ENCODE measurements at places on chromosomes 1 and 21.

DNA sequence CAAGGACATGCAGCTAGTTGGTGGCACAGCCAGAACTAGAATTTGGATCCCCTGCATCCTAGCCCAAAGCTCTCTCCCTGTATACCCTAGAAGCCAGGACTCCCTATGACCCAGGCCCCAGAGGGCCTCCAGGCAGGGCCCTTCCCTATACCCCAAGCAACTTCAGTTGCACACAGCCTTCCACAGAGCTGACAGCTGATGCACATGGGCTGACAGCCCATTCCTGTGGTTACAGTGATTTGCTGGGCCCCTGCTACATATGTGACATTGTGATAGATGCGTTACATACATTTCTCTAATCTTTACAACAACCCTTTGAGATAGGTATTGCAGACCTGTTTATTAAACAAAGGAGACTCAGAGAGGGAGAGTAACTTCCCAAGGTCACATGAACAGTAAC is 5.8 kb downstream of the ATP1A2 start:
- DNase-seq, result no peak

DNA sequence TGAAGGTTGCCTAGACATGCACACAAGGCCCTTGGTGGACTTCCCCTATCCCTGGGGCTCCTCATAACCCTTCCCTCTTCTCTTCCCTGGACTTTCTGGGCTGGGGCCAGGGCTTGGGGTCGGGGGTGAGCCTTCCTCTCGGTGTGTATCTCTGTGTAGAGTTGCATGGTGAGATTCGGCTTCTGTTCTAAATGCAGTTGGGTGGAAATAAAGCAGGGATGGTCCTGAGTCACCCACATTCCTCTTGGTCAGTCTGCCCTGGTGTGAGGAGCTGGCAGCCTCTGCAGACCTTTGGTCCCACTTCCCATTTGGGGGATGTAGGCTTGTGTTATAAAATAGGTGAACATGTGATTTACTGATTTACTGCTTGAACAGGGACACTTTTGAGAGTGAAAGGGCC is 38.0 kb downstream of the ADARB1 start:
- no peak for DNase-seq

DNA sequence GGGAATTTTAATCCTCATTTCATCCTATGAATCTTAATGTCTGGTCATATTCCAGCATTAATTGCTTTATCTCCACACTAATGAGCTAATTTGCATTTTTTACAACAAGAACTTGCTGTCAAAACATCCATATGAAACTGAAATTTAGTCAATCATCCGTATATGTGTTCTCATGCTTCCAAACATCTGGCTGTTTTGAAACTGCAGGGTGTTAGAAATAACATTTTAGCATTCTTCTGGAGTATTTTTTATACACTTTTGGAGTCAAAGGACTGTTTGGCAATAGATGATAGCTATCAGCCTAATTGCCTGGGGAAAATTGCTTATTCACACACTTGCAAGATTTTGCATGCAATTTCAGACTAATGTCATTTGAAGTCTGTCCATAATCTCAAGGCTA is 1639.3 kb downstream of the KCNT2 start:
- DNase-seq, result no peak

GRCh38 chr1:186782791-186783190 is 46.0 kb upstream of the PLA2G4A start:
- DNase-seq, result no peak
